Inflammatory macrophage treated with lipopolysaccharide for 1 hour (primary cell): ENCODE measurements at places on chromosomes 7 and 10.
A peak's percentile ranks its signal among the peaks of the same experiment; 100 is the strongest.

GRCh38 chr10:62732841-62733653 is 71.5 kb upstream of the ADO start:
- peak; percentile 48 for DNase-seq

DNA sequence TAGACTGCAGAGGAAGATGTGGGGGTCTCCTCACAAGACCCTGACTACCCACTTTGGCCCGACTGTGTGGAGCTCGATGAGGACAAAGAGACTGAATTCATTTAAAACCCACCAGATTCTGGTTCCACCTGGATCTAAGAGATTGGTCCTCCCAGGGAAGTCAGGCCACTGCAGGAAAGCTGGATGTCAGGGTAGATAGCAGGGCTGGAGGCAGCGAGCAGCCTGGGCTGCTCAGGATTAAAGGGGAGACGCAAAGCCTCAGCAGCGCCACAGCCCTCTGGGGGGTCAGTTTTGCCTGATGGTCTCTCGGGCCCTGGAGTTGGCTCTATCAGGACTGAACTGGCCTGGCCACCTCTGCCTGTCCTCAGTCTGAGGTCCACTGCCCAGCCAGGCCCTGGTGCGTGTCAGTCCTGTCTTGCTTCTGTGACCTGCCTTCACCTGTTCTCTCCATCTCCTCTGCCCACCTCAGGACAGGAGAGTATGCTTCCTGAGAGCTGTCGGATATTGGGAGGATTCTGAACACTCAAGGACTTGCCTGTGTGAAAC is 12.2 kb upstream of the KLRG2 start:
- DNase-seq: no peak

GRCh38 chr10:123651421-123652047 is 14.6 kb upstream of the GPR26 start:
- DNase-seq: no peak

- no peak for DNase-seq
Observed at GRCh38 chr7:128059143-128059988, 28.1 kb upstream of the LRRC4 start.

DNA sequence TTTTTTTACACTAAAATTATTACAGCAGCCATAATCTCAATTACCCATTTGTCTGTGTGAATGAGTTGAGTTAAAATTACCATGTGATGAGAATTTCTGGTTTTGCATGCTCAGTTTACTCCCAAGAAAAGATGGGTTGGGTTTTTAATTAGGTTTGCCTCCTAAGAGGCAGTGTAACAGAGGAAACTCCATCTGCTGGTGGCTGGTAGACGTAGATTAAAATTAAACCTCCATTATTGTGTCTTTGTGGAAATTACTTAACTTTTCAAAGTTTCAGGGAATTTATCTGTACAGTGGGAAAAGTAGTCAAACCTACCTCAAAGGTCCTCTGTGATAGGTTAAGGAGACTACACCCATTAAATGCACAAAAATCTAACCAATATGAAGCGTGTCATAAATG is 954.2 kb downstream of the PCDH15 start:
- DNase-seq: no peak

DNA sequence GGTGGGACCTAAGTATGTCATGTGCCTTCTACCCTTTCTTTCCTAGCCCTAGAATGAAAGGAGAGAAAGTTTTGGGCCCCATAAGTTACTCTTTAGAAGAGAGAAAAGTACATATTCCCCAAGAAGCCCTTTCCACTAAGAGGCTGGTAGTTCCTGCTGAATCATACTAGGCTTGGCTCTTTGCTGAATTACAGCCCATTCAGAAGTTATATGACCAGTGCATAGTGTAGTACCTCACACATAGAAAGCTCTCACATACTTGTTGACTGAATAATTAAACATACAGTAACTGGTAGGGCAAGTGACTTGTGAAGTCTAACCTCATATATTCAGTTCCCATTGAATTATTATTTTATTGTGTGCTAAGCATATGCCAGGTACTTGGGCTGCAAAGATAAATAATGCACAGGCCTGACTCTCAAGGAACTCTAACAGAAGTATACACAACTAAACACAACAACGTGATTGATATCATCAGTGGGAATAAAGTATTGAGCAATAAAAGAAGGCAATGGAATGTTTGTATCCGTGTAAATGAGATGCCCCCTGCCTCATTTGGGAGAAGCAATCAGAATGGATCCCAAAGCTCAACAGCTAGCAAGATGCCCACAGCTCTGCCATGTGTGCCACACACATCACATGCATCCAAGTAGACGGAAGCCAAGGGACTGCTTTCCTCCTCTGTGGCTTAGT is 38.9 kb upstream of the UBN2 start:
- no peak for DNase-seq

DNA sequence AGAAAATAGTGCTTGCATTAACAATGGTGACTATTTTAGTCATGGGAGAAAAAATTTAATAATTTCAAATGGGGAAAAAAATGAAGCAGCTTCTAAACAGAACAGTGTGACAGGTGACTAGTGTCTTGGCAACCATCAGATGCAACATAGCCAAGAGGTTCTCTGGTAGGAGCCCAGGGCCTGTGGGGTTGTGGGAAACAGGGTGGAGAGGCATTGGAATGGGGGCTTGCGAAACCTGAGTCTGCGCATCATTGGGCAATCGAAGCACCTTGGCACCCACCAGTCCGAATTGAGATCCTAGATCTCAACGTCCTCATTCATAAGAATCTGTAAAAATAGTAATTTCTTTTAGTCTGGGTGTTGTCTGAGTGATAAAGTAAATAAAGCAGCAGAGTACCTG is 19.2 kb upstream of the PARD3 start:
- no peak for DNase-seq

DNA sequence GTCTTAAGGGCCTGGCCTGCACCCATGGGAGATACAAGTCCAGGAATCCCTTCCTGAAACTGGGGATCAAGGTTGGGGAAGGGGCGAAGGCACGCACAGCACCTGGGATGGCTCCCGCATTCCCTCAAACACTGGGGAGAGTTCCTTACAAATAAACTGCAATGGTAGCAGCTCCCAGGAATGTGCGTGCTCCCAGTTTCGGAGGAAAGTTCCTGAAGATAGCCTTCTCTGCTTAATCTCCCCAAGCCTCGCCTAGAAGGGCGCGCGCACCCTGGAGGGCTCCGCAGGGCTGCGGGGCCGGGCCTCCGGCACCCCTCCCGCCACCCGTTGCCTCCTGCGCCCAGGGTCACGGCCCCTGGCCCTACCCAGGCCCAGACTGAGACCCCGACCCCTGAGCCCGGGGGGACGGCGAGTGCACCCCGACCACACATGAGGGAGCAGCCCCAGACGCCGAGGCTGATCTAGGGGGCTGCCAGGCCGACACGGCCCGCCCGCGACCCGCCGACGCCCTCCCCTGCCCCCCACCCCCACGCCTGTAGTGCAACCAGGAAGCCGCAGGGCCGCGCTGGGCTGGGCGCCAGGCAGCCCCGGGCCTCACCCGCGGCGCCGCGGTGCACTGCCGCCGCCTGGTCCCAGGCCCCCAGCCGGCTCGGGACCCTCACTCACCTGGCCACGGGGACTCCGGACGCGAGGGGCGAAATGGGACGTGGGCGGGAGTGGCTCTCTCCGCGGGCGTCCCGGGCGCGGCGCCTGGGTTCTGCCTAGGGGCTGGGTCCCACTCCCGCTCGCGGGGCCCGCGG is 460 bp downstream of the ANXA11 start:
- no peak for DNase-seq

GRCh38 chr7:136064081-136064480 is 86.9 kb upstream of the MTPN start:
- DNase-seq: no peak

DNA sequence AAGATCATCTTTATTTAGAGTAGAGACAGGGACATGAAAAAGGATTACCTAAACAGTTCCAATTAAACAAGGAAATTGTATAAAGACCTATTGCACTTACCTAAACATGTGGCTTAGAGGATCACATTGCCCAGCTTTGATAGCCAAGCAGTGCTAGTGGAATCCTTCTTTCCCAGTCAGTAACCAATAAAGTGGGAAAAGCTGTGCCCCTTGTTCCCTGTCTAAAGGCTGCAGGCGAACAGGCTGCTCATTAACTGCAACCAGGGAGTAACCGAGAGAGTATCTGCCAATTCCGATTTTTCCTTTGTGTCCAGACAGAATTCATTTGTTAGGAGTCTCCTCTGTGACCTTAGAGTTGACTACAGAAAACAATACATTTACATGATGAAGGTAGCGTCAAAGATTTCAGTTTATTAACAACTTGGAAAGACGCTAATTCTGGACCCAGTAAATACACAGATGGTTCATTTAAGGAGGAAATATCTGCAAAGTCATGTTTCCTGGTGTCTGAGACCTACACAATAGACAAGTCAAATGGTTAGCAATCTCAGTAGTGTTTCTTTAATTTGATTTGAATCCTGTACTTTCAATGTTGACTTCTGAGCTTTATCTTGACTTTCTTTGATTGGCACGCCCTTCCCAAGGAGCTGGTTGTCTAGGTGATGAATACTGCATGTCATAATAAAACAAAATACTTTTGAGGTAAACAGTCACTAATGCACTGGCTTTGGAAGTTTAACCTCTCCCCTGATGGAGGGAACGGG is 57.3 kb upstream of the MET start:
- DNase-seq: no peak

DNA sequence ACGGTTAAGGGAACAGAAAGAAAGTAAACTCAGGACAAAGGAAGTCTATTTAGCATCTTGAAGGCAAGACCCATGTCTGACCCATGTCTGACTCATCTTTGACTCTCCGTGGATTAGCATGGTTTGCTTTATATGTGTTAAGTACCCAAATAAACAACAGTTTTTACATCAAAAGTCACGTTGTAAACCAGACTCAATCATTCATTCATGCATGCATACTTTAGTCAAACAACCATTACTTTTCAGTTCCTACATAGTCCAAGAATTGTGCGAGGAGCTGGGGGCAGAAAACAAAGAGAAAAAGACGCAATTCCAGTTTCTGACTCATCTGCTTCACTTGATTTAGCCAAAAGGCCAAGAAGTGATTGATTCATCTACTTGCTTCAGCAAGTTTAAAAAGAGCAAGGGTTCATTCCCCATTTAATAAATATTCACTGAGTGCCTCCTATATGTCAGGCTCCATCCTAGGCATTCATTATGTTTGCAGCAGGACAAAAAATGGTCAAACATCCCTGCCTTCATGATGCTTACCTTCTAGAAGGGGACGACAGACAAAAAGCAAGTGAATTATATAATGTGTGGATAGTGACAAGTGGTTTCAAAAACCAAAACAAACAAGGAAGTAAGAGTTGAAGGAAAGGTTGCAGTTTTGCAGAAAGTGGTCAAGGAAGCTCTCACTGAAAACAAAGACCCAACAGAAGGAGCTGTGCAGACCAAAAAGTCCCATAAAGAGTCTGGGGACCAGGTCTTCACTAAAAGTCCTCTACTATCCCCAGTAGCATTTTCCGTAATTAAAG is 116.2 kb downstream of the FAM107B start:
- DNase-seq: no peak

GRCh38 chr7:95276114-95276513 is 48.2 kb downstream of the PON1 start:
- no peak for DNase-seq

GRCh38 chr7:69819333-69819705 is 221.0 kb downstream of the AUTS2 start:
- no peak for DNase-seq

GRCh38 chr10:122474131-122474818 is 12.9 kb downstream of the HTRA1 start:
- DNase-seq: no peak

- DNase-seq: no peak
Observed at GRCh38 chr7:130356876-130357611, 12.4 kb downstream of the CPA5 start.

- DNase-seq: no peak
Observed at GRCh38 chr7:153413199-153413539, 639.0 kb upstream of the DPP6 start.

DNA sequence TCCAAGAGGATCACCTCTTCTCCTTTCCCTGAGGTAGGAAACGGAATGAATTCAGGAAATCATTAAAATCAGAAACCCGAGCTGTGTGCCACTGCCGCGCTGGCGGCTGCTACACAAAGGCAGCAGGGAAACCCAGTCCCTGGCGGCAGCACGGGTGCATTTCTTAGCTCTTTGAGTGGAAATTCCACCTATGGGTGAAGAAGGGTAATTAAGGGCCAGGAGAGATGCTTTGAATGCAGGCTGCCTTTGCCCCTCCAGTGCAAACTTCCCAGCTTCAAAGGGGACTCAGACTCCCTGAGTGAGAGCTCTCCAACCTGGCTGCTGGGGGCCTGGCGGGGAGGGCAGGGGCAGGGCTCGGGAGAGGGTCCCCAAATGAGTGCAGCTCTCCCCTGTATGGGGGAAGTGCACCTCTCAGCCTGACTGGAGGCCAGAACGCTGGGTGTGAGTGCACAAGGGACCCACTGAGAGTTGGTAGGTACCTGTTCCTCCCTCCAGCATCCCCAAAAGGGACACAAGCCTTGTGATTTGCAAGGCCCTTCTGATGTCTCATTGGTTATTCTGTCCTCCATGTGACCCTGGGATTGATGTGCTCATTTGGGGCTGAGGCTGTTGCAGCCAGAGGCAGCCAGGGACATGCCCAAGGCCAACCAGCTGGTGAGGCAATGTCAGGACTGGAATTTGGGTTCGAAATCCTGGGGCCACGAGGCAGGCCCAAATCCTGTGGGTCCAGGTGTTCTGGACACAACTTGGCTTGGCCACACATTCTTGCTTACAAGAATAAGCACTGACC is 16.3 kb upstream of the ZMIZ1 start:
- peak; percentile 32 for DNase-seq

DNA sequence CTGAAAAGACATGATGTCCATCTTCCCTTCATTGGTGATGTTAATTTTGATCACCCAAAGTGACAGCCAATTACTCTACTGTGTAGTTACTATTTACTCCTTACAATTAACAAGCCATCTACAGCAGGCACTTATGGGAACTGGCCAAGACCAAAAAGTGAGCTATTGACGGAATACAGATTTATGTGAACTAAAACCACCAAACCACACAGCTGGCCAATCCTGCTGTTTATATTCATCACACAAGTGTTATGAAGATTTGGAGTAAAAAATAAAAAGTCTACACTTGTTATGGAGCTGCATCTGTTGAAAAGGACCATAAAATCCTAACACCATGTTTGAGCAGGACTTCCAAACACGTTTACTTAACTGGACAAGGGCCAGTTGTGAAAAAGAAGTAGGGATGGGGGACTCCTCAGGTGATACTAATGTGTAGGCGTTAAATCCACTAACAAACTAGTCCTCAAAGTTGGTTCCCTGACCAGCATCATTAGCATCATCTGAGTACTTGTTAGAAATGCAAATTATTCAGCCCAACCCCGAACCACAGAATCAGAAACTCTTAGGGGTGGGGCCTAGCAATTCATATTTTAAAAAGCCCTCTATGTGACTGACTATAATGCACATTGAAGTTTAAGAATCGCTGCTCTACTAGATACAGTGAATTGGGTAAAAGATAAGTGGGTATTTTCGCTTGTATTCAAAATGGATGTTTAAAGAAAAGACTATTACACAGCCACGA is 11.6 kb downstream of the MCMBP start:
- no peak for DNase-seq

DNA sequence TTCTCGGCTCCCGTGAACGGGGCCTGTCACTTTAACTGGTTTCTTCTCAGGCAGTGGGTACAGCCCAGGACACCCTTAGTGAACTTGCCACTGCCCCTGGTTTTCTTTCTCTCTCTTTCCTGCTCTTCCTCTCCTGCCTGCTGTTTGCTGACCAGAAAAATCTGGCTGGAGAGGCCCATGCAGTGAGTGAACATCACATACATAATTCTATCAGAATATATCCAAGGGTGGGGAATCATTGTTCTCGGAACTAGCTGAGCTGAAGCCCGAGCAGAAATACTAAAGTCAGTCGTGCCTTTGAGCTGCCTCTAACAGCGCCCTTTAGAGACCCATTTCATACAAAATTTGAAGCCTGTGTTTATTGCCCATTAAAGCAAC is 501.5 kb upstream of the GALNT17 start:
- no peak for DNase-seq
